ENCODE measurements at places on chromosomes 12 and 14.

DNA sequence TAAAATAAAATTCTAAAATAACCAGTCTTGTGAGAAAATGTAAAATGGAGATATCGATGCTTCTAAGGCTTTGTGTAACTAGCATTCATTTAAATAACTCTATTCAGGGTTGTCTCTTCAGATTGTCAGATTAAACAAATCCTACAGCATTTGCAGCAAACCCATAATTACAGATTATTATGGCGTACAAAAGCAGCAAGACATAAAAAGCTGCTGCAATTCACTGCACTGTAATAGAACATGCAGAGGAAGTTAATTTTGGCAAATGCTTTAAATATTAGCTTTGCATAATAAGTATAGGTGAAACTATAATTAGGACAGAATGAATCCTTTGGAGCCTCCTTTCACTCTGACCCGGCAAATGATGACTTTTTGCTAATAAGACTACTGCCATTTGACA is 98.3 kb downstream of the INSM2 start:
- no peak for DNase-seq

DNA sequence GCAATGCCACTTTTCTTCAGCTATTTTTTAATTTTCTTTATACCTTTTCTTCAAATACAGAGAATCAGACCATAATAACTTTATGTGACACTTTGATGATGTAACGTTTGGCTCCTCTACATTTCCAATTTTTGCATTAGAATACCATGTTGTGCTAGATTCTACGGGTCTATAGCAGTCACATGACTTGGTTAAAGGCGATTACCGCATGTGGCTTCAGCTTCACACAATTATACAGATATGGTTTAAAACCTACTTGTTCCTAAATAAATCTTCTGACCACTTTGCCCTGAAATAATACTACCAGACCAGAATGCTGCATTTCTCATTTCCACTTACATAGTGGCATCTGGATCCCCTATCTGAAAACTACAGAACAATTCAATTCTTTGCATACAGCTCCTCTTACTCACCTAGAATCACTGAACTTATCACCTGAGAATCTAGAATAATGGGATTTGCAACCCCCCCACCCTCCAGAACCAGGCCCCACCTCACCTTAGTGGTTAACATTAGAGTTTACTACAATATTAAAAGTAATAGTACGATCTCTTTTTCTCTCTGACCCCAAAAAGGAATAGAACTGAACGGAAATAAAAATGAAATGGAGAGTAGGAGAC is 1.3 kb downstream of the MAX start:
- DNase-seq, result no peak

GRCh38 chr12:89731614-89732013 is 23.0 kb upstream of the ATP2B1 start:
- no peak for DNase-seq

GRCh38 chr12:30278401-30278800 is 417.3 kb downstream of the IPO8 start:
- no peak for DNase-seq

DNA sequence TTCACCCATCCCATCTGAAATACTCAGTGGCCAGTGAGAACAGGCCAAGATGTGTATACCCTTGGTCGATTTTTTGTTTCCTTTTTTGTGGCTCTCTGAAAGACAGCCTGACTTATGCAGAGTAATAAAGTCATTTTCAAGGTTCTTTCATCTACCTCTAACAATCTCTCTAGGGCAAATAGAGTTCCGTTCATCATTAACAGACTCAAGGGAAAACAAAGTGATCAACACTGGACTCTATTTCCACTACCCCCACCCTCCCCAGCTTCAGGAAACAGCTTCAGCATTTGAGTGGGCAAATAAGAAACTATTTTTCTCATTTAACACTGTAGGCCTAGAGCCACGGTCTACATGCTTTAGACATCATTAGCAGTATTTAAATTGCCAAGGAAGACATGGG is 15.9 kb downstream of the PRKAB1 start:
- no peak for DNase-seq

DNA sequence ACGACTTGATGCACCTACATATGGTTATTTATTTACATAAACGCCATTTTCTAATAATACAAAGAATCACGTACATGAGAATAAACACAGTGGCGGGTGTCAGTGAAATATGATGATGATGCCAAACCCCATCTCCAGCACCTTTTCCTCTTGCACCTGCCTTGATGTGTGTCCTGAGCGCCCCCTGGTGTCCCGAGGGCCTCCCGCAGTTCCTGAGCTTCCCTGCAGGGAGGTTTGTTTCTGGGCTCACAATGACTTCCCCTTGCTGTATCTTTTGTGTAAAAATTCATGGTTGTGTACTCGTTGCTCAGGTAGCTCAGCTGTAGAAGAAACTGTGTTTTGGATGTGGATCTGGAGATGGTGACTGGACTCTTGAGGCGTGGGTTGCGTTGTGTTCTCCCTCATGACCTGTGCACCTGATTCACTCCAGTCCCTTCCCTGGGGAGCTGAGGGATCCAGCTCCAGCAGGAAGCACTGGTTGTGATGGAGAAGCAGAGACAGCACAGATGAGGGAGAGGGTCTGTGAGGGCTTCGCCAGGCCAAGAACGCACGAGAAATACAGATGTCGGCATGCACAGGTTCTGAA is 1037.8 kb downstream of the TMEM121 start:
- peak; percentile 23 for DNase-seq

GRCh38 chr12:132925597-132926414 is 30.3 kb downstream of the ZNF605 start:
- no peak for DNase-seq

- DNase-seq, result no peak
Measured at GRCh38 chr12:41188058-41188840, at the start of gene PDZRN4. PDZRN4 (plus strand) TSS chr12:41188320.

DNA sequence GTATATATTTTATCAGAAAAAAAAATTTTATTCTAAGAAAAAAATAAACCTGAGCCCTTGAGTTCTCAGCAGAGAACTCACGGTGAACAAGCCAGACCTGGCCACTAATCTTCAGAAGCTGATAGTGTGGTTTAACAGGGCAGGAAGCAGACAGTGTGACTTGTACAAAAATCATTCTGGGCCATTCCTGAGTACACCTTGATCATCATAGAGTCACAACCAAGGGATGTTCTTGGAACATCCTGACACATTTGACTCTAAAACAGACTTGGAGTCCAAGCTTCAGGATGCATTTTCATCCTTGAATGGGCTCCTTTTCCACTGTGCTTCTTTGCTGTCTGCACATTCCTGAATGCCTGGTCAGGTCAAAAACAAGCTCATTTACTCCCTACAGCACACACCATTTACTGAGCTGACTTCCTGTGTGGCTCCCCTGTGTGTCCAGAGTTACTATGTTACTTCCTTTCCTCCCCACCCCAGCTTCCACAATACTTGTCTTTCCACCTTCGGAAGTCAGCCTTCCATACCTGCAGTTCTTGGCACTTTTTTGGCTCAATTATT is 112.0 kb downstream of the ANO6 start:
- DNase-seq, result no peak
